Right ventricle myocardium inferior (tissue), 1 donor: ENCODE measurements at places on chromosomes 5 and 9.

- DNase-seq: no peak
These were observed 47.8 kb downstream of the C9orf57 start for GRCh38 chr9:72012646-72013045.

- no peak for DNase-seq
These were observed 1202.1 kb downstream of the PTPRD start for GRCh38 chr9:9410736-9411135.

GRCh38 chr5:10235350-10235749 lies 14.3 kb downstream of the ATPSCKMT start:
- no peak for DNase-seq

GRCh38 chr9:2506321-2506720 lies 115.3 kb upstream of the VLDLR start:
- DNase-seq: no peak

- no peak for DNase-seq
These were observed 405.3 kb downstream of the TLE4 start for GRCh38 chr9:79977074-79977435.

- DNase-seq: no peak
These were observed 63.9 kb downstream of the ALDH1A1 start for GRCh38 chr9:72888943-72889342.

- no peak for DNase-seq
These were observed 5.9 kb upstream of the FRMD3 start for GRCh38 chr9:83544002-83544698.

DNA sequence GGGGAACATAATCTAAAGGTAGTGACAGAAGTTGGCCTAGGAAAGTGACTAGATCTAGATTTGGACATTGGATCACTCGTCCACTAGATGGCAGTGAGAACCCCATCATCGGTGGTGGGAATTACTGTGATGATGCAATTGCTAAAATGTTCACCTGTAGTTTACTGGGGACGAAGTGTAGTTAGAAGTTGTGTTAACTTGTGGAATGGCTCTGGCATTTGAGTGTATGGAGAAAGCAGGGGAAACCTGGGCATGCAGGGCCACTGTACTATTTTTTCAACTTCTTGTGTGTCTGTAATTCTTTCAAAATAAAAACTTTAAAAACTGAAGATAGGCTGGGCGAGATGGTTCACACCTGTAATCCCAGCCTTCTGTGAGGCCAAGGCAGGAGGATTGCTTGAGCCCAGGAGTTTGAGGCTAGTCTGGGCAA lies 75.5 kb downstream of the PHAX start:
- no peak for DNase-seq

GRCh38 chr9:73149371-73150067 lies 2.1 kb upstream of the ANXA1 start:
- DNase-seq: no peak

DNA sequence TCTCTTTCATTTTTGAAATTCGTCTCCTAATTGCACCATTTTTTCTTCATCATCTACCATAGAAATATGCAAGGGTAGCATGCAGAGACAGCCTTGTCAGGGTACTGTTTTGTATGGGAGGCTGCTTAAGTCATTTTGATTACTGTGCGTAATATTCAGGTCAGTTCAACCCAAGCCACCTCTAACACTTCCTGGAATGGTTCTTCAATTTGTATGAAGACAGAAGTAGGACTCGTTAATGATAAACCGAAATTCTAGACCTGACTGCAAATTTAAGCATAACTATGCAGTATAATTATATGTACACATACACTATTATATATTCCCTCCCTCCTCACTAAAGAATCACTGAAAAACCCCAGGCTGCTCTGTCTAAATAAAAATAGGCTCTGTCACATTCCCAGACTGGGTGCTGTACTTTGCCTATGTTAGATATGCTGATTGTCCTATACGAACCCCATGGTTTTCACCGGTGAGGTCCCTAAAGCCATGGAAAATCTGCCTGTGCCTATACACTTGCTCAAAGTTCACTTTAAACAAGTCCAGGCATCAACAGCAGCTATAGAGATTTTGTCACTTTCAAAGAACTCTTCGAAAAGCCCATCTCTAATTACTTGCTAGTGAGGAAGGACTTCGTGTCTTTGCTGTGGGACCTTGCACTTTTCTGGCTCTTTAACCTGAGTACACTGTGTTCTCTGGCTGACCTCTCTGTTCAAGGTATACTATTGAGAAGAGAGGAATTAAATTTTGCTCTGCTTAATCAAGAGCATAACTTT lies 352.1 kb upstream of the CD180 start:
- no peak for DNase-seq

DNA sequence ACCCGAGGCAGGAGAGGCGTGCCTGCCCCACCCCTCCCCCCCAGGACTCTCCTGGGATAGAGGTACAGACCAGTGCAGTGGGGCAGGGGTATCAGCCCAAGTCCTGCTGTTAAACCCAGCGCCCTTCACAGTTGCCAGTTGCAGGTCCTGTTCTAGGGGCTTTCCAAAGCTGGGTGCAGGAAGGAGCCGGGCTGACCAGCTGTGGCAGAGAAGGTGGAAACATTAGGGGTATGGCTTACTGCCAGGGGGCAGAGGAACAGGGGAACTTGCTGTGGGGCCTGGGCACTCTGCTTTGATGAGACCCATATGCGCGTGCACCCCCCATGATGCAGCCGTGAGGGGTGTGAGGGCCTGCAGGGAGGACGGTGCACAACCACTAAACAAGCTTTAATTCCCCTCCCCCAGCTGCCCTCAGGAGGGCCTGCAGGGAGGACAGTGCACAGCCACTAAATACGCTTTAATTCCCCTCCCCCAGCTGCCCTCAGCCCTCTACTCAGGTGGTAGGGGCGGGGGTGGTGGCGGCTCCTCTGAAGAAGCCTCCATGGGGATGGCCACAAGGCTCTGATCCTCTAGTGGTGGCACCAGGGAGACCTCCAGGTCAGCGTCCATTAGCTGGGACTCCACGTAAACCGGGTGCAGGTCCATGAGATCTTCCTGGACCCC lies 766 bp upstream of the LRRC26 start:
- no peak for DNase-seq

DNA sequence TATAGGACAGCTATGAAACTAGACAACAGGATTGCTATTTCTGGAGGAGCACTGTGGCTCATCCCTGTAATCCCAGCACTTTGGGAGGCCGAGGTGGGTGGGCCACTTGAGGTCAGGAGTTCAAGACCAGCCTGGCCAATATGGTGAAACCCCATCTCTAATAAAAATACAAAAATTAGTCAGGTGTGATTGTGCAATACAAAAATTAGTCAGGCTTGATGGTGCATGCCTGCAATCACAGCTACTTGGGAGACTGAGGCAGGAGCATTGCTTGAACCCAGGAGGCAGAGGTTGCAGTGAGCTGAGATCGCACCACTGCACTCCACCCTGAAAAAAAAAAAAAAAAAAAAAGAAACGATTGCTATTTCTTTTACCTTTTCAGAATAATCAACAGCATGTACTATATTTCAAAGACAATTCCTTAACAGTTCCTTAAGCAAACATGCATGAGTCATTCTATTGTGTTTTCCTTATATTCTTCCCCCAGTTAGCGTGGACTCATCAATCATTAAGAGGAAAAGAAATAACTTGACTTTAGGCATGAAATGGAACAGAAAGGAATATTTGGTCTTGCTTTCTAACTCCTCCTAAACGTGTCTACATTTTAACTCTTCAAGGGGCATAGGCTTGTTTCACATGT lies 162.6 kb downstream of the TAF11L14 start:
- no peak for DNase-seq

GRCh38 chr5:126753227-126753626 lies 23.7 kb upstream of the LMNB1 start:
- no peak for DNase-seq

DNA sequence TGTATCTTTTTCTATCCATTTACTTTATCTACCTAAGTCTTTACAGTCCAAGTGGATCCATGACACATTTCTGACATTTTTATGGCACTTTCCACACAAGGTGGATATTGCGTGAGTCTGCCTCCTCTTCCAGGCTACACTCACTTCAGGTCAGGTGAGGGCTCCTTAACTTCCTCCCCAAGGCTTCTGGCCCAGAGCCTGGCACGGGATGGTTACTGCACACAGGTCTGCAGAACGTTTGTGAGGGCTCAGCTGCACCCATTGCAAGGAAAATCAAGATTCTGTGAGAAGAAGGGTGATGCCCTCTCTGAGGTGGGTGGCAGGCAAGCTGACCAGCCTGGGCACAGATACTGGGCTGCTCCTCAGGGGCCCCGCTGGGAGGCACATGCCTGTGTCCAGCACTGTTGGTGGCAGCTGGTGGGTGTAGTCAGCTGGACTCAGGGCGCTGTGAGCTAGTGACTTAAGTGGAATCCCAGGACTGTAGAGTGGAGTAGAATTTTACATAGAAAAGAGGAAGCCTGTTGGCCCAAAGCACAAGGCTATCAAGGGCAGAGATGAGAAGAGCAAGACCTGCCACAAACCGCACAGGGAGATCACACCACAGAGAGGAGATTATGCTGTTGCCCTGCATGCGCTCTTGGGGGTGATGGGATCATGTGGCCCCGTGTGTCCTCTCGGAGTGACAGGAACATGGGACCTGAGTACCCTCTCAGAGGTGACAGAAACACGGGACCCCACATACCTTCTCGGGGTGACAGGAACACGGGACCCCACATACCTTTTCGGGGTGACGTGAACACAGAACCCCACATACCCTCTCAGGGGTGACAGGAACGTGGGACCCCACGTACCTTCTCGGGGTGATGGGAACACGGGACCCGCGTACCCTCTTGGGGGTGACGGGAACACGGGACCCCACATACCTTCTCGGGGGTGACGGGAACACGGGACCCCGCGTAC lies 21.3 kb downstream of the AHRR start:
- DNase-seq: no peak

- no peak for DNase-seq
These were observed 210.8 kb downstream of the FGF10 start for GRCh38 chr5:44178414-44178813.

DNA sequence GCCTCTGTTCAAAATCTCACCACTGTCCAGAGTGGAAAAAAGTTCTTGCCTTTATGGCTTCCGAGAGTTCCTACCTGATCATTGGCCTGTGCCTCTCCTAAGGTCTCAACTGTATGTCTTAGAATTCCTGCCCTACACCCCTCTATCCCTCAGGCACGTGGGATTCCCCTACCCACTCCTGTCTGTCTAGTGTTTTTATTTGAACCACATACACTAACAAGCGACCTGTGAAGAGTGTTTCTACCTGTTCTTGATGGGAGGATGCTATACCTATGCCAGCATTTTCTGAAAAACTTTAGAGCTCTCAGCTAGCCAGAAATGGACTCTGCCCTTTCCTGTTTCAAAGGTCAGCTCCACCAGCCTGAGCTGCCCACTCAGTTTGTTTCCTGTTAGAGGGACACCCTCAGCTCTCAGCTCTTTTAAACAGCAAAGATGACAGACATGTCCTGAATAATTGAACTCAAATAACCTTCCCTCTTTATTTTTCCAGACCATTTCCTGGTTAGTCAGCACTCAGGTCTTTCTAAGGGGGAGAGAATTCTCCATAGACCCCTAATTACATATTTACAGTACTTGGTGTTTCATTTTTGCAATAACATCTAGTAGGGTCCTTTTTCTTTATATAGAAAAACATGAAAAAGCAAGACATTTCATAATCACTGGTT lies 214.8 kb downstream of the AOPEP start:
- no peak for DNase-seq

GRCh38 chr5:73380710-73381589 lies 67.6 kb downstream of the FOXD1 start:
- no peak for DNase-seq

- no peak for DNase-seq
These were observed 42.5 kb downstream of the ADAMTS16 start for GRCh38 chr5:5182508-5183188.

DNA sequence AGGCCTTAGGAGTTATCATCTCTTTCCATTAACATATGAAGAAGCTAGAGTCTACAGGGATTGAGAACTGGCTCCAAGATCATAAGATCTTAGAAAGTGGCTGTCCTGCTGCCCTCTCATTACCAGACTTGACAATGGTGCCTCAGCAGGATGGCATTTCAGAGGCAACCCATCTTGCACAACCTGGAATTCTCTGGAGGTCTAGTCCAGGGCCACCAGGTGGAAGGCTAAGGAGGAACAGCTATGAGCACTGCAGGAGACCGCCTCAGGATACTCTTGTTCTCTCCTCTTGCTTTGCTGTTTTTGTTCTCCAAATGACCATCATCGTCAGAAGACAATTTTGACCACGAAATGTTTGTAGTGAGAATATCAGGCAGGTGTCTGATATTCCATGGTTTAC lies 322.6 kb downstream of the FBXL17 start:
- no peak for DNase-seq

- no peak for DNase-seq
These were observed 56.8 kb downstream of the FGF10 start for GRCh38 chr5:44332285-44332971.

- DNase-seq: peak; percentile 80
These were observed 17.0 kb upstream of the CRB2 start for GRCh38 chr9:123338710-123339665.

DNA sequence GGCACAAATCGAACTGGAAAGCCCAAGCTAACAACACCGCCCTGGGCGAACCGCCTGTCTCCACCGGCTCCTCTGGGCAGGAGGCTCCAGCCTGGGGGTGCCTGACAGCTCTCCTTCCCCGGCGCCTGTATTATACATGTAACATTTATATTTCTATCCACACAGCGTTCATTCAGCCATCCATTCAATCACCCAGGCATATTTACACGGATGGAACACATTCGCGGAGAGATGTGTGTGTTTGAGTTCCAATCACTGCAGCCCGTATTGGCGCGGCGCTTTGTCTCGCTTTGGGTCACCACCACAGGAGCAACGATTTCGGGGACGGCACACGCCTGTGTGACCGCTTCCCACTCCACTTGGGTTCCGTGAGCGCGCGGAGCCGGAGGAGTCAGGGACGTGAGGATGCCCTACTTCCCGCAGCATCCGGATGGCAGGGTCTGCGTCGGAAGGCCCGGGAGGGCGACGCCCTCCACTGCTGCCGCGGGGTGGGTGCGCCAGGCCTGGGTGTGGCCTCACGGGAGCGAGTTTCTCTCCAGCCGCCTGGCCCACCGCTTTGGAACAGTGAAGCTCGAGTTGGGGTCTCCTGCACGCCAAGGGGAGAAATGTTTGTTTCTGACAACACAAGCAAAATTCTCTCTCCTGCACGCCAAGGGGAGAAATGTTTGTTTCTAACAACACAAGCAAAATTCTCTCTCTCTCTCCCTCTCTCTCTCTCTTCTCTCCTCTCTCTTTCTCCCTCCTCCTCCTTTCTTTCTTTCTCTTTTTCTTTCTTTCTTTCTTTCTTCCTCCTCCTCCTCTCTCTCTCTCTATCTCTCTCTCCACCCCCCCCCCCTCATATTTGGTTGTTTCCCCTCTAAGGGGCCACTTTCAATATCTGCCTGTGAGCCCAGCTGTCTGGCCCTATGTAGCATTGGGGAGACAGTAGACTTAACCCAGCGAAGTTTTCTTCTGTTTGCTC lies 1.1 kb upstream of the SV2C start:
- peak; percentile 71 for DNase-seq

DNA sequence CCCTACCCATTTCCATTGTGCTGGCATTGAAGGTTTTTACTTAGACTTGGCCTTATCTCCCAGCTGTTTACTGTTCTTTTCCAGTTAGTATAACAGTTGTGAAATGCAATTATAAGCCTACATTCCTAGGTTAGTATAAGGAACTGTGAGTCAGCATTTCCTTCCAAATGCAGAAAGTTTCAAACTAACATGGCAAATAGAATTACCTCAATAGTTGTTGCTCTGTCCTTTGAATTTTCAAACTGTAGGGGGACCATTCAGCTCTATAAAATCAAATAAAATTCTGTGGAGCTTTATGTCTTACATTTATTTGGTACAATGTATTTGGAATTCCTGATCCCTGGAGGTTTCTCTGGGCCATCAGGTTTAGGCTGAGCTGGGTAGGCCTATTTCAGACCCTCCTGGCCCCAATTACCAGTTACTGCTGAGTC lies 47.2 kb downstream of the ARHGEF28 start:
- no peak for DNase-seq

- no peak for DNase-seq
These were observed 379.8 kb downstream of the SPOCK1 start for GRCh38 chr5:137119321-137119720.
